ENCODE measurements at places on chromosomes 3 and 15.
A peak's percentile ranks its signal among the peaks of the same experiment; 100 is the strongest.

GRCh38 chr15:57418635-57419034, 42.3 kb downstream of the CGNL1 start:
- no peak for DNase-seq

DNA sequence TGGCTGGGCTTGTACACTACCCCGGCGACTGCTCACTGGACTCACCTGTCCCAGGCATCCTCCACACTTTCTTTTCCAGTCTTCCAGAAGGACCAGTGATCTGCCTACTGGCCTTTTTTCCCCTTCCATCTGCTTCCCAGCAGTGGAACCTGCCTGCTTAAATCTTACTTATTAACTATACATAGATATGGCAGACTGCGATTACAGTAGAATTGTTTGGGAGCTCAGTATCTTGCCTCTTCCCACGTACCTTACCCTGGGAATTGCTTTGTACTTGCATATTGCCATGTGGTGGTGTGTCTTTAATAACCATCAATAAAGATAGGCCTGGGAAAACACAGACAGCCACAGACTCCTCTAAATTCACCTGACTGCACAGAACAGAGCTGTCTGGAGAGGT, 11.8 kb upstream of the HES1 start:
- DNase-seq = no peak

GRCh38 chr15:56725386-56725785, 7.9 kb downstream of the ZNF280D start:
- DNase-seq = no peak

- DNase-seq = no peak
Measured at GRCh38 chr3:20743553-20744321, 557.7 kb upstream of the SGO1 start.

DNA sequence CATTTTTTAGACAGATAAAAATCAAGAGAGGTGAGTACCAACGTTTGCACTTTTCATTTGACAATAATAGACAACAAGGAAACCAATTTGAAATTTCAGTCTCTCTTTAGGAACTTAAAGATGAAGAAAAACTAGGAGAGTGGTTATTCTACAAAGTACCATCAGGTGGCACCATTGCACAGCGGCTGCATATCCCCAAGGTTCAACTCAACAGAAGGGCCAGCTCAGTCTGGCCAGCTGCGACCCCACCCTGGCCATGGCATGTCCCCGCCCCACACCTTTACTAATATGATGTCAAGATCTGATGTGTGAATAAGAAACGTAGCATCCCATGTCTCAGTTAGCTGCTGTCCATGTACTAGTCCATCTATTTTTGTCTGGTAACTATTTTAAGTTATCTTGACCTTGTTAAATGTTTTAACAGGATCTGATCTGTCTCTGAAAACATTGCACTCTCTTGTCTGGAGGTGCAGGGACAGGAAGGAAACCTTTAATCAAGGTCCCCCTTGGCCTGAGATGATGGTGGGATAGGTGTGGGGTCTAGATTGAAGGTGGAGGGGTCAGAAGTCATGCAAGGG, 35.5 kb upstream of the CGNL1 start:
- DNase-seq = peak; percentile 16

GRCh38 chr3:193903966-193904365, 232.0 kb upstream of the HES1 start:
- DNase-seq = no peak

- no peak for DNase-seq
Measured at GRCh38 chr15:87293031-87293430, 963.5 kb downstream of the NTRK3 start.

GRCh38 chr3:17550624-17551023, 191.8 kb downstream of the TBC1D5 start:
- DNase-seq = no peak

DNA sequence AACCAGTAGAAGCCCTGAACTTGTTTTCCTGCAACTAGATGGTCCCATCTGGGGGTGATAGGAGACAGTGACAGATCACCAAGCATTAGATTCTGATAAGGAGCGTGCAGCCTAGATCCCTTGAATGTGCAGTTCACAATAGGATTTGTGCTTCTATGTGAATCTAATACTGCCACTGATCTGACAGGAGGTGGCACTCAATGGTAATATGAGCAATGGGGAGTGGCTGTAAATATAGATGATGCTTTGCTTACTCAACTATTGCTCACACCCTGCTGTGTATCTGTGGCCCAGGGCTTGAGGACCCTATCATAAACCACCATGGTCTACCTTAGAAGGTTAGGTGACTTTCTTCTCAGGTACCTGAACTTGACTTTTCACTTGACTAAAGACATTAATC, 417.1 kb upstream of the ARHGEF26 start:
- no peak for DNase-seq

DNA sequence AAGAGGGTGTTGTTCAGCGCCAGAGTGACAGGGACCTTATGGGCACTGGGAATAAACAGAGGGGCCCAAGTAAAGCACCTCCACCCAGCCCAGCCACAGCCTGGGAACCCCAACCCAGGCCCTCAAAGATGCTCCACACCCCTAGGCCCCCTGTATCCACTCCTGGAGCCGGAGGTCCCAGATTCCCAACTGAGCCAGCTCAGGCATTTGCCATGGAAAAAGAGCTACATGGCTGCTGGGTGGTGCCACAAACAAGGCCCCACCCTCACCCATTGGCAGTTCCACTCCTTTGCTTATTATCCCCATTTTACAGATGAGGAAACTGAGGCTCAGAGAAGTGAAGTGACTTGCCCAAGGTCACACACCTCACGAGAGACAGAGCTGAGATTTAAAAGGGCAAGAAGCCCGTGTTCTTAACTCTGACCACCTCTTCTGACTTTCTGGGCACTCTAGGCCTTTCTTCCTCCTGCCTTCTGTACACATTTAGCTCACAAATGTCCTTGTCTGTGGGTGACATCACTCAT, 16.9 kb downstream of the ANPEP start:
- no peak for DNase-seq

GRCh38 chr15:92460023-92460422, 66.3 kb downstream of the ST8SIA2 start:
- no peak for DNase-seq

DNA sequence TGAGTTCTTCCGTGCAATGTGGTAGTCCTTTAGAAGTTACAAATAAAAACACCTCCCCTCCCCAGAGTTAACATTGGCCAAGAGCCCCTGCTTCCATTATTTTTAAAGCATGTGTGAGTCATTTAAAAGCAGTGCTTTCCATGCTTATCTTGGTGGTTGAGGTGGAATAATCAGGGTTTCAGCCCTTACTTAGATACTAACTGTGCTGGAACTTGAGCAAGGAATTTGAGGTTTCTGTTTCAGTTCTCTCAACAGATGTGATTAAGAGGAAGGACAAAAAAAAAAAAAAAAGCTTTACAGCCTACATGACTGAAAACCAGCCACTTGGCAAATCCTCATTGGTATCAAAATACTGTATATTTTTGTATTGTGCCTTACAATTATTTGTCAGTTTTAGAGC, 64.5 kb downstream of the CGNL1 start:
- no peak for DNase-seq
